ENCODE measurements at places on chromosomes 12 and 14.

DNA sequence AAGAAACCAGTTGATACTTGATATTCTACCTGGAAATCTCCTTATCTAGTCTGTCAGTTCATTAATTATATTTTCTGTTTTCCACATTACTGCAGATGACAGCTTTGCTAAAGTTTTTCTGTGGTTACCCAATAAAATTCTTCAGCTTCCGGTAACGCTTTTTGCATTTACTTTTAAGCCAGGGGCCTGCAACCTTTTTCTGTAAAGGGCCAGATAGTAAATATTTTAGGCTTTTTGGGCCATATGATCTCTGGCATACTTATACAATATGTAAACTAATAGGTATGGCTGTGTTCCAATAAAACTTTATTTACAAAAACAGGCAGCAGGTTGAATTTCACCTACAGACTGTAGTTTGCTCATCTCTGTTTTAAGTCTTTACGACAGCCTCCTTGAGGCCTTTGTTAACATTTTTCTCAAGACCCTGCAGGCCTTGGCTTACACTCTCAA, 48.3 kb downstream of the SPATS2 start:
- DNase-seq, result no peak

DNA sequence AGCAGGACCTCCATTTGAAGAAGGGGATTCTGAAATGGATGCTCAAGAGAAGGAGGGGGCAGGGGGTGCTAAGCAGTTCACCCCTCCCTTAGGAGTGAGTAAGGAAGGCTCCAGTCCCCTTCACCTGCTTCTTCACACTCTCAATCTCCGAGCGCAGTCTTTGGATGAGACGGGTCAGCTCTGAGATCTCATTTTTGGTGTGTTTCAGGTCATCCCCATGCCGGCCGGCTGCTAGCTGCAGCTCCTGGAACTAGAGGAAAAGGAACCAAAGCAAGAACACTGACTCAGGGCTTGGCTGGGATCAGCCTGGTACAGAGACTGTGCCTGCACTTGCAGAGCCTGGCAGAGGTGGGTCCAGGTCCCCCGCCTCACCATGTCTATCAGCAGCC, 7.3 kb downstream of the KRT73 start:
- DNase-seq, result no peak

DNA sequence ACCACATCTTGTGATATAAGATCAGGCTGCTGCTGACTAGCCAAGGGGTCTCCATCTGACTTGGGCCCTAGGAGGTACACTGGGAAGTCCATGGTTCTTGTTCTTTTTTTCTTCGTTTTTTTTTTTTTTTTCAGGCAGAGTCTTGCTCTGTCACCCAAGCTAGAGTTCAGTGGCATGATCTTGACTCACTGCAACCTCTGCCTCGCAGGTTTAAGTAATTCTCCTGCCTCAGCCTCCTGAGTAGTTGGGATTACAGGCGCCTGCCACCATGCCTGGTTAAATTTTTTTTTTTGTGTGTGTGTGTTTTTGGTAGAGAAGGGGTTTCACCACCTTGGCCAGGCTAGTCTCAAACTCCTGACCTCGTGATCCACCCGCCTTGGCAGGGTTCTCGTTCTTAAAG, 178.2 kb downstream of the RMST start:
- DNase-seq, result no peak

DNA sequence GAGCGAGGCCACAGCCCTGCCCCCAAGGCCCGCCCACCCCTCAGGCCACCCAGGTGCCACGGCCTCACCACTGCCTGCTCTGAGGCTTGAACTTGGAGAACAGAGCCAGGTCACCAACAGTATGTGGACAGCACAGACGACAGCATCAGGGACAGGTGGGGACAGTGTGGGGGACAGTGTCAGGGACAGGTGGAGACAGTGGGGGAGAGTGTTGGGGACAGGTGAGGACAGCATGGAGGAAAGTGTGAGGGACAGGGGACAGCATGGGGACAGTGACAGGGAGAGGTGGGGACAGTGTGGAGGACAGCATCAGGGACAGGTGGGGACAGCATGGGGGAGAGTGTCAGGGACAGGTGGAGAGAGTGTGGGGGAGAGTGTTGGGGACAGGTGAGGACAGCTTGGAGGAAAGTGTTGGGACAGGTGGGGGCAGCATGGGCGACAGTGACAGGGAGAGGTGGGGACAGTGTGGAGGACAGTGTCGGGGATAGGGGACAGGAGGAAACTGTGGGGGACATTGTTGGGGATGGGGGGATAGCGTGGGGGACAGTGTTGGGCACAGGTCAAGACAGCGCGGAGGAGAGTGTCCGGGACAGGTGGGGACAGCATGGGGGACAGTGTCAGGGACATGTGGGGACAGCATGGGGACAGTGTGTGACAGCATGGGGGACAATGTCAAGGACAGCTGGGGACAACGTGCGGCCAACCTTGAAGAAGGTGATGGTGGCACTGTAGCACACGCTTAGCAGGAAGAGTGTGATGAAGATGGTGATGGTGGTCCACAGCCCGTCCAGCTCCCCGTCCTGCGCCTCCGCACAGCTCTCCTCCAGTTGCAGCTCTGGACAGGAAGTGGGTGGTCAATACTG, 114.9 kb downstream of the TMEM121 start:
- no peak for DNase-seq

DNA sequence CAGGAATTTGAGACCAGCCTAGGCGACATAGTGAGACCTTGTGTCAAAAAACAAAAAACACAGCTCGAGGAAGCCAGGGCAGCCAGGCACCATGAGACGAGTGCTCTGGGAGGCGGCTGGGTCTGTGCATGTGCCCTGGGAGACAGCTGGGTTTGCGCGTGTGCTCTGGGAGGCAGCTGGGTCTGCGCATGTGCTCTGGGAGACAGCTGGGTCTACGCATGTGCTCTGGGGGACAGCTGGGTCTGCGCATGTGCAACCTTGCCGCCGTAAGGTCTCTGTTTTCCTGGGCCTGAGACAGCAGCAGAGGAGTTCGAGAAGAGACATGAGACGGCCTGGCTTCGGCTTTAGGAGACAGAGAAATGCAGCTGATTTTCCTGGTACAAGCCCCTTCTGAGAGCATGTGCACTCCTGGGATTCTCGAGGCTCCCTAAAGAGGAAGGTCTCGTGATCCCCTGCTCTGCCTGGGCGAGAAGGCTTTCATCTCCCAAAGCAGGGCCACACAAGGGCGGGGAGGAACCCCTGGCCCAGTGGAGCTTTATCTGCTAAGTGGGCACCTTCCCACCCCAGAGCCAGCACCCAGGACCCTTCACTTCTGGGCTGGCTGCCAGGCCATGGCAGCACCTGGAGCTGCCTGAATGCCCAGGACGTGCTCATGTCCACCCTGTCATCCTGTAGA, 3.5 kb upstream of the BDKRB1 start:
- peak; percentile 81 for DNase-seq

- no peak for DNase-seq
Observed at GRCh38 chr12:97404093-97404492, 58.5 kb upstream of the RMST start.

DNA sequence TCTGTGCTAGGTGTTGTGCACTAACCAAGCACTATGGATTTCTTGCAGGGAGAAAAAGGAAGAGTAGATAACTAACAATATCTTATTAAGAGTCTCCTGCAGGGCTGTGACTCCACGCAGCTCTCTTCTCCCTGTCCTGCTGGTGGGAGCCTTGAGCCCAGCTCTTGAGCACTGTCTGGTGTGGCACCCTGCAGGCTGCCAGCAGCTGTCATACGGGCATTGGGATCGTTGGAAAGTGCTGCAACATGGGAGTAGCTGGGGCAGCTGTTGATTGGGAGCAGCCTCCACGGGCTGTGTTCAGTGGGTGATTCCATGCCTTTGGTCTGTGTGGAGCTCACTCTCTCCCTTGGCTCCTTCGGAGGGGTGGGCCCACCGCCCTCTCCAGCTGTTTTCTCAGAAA, 125.3 kb downstream of the FBXL14 start:
- no peak for DNase-seq

GRCh38 chr14:54784657-54785056, 118.0 kb downstream of the GCH1 start:
- DNase-seq, result no peak

DNA sequence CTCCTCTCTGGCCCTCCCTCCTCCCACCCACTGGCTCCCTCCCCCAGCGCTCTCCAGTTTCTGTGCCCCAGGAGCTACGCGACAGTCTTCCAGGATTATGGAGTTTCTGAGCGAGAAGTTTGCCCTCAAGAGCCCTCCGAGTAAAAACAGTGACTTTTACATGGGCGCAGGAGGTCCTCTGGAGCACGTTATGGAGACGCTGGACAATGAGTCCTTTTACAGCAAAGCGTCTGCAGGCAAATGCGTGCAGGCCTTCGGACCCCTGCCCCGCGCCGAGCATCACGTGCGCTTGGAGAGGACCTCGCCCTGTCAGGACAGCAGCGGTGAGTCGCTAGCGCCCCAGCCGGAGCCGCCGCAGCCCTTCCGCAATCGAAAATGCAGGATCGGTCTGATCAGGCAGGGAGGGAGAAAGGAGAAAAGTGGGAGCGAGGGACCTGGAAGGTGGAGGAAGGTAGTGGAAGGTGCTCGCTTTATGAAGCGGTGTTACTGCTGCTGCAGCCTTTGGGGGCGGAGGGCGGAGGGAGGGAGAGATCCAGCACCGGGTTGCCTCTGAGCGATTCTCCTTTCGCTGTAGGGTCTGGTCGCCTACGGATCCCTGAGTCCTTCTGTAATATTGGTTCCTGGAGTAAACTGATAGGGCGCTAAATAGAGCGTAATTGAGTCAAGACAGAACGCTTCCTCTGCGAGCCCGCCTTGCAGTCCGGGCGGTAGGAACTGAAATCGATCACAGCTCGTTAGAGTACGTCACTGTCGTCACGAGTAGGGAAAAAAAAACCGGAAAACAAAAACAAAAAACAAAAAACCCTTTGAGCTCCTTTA, at the start of gene ALX1:
Gene ALX1, plus strand, starts transcription at position 56 of the 819 bp plus-strand sequence. Its CDS starts 42 bp downstream, at position 98.
- no peak for DNase-seq

DNA sequence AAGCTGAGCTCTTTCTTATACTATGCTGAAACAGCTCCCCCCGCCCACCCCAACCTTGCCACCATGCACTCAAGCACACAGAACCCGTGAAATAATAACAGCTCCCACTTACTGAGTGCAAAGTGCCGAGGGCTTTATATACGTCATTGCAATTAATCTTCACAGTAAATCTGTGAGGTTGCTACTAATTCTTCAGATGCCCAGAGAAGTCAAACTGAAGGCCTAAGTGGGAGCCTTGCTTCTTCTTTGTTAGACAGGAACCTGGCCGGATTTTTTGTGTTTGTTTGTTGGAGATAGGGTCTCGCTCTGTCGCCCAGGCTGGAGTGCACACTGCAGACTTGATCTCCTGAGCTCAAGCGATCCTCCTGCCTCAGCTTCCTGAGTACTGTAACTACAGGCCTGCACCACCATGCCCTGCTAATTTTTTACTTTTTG, 34.0 kb downstream of the VCPKMT start:
- no peak for DNase-seq

DNA sequence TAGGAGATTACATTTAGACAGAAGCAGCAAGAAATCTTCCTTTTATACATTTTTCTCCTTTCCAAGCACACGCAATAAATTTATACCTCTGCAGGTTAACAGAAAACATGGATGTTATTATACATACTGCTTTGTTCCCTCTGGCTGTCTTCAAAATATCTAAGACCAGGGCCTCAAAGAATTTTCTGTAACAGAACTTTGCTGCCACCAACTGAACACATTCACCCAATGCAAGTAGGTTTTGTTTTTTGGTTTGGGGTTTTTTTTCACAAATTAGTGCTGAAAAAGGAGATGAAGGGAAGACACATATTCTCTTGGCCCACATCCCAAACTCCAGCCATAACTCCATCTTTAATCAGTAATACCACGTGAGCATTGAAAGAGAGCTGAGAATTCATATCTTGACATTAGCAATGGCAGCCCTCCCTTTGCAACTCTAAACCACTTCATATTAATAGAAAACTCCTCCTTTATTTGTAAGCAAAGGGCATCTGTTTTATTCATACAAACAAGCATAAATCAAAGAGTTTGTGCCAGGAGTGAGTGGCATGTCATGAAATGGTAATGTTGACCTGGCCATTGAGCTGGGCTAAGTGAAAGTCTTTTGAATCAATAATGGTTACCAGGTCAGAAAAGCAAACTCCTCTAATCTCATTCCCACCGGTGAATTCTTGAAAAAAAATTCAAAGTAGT, 150.8 kb upstream of the FSCB start:
- peak; percentile 47 for DNase-seq

- peak; percentile 67 for DNase-seq
Observed at GRCh38 chr12:112992541-112993398, 14.5 kb downstream of the OAS2 start.

- DNase-seq, result no peak
Observed at GRCh38 chr14:60196291-60196690, 31.1 kb upstream of the DHRS7 start.

GRCh38 chr14:54083549-54084239, 127.1 kb upstream of the BMP4 start:
- DNase-seq, result no peak

DNA sequence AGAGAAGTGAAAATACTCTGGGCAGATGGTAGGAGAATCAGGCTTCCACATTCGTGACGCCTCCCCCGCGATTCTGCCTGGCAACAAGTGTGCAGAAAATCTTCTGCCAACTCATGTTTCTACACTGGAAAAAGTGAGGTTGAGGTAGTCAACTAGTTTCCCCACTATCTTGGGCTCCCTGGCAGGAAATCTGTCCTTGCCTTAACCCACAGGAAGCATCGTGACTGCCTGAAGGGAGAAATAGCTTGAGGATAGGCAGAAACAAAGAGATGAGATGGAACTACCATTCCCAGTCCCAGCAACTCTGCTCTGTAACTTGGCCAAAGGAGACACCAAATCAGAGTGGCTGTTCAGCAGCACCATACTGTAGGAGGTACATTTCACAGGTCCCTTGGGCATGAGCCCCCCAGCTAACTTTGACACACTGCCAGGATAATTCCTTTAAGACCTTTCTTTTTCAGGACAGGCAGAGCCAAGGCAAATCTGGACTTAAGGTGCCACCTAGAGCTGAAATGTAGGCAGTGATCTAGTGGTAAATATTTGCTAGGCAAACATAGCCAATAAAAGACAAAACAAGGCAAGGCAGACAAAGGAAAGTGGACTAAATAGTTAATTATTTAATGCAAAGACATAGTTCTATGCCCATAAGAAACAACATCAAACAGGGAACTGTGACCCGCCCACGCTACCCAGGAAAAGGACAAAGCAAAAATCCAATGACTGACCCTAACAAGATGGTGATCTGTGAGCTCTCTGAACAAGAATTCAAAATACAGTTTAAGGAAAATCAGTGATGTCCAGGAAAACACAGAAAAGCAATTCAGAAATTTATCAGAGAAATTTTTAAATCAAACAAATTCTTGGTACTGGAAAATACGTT, 205.1 kb downstream of the PTPRO start:
- DNase-seq, result no peak

GRCh38 chr14:96403409-96403808, 11.5 kb downstream of the AK7 start:
- no peak for DNase-seq

- DNase-seq, result no peak
Observed at GRCh38 chr12:67926063-67926462, 63.2 kb upstream of the IFNG-AS1 start.

DNA sequence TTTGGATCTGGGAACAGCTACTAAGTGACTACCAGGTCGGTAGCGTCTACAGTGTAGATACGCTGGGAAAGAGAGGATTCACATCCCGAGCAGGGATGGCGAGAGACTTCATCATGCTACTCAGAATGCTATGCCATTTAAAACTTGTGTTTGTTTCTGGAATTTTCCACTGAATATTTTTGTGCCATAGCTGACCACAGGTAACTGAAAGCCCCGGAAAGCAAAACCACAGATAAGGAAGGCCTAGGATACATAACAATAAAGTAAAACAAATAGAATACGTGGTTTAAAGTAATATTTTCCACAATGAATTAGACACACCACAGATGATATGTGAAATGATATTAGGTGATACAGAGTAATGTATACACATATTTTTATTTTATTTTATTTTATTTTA, 7.9 kb upstream of the HCAR1 start:
- no peak for DNase-seq

GRCh38 chr12:49702676-49703215, 4.5 kb downstream of the FMNL3 start:
- DNase-seq, result no peak

All from NCI-H1694 (cell line).